ENCODE measurements at places on chromosomes 16 and 17.

DNA sequence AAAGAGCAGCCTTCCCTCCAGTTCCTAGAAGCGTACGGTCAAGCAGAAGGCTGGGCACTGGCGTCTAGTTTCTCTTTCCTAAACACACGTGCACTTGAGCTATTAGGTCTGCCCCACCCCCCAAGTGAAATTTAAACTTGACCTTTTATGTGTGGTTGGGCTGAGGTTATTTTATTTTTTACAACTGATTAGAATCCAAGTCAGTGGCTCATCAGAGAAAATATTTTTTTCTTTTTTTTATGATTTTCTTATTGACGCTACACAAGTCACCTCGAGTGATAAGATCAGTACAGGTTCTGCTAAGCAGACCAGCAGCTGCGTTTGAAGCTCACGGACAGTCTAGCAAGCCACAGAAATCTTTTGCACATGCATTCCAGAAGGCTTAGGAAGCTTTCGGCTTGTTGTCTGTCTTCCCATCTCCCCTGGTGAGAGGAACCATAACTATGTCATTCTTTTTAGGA lies 95.1 kb downstream of the ZFHX3 start:
- DNase-seq = no peak

GRCh38 chr17:65204001-65204400 lies 66.8 kb downstream of the RGS9 start:
- DNase-seq = no peak

GRCh38 chr16:75074920-75075687 lies 41.5 kb downstream of the LDHD start:
- no peak for DNase-seq

- DNase-seq = no peak
Measured at GRCh38 chr17:77128896-77129567, 11.7 kb upstream of the SEC14L1 start.

GRCh38 chr16:4285167-4285566 lies 12.3 kb upstream of the TFAP4 start:
- DNase-seq = no peak

DNA sequence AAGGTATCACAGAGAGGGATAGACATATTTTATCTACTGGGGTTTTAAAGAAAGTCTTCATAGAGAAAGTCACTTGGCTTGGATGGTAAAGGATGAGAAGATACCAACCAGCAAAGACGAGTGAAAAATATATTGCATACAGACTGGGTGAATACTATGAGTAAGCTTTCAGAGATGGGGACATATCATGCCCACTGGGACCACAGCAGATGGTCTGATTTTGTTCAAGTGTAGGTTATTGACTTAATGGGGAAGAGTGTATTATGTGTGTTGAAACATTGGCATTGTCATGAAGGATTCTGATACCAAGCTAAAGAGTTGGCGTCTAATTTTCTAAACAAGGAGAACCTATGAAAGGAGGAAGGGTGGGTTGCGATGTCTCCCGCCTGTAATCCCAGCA lies 13.8 kb upstream of the MMD start:
- DNase-seq = no peak

- no peak for DNase-seq
Measured at GRCh38 chr16:7590934-7591333, 258.3 kb downstream of the RBFOX1 start.

DNA sequence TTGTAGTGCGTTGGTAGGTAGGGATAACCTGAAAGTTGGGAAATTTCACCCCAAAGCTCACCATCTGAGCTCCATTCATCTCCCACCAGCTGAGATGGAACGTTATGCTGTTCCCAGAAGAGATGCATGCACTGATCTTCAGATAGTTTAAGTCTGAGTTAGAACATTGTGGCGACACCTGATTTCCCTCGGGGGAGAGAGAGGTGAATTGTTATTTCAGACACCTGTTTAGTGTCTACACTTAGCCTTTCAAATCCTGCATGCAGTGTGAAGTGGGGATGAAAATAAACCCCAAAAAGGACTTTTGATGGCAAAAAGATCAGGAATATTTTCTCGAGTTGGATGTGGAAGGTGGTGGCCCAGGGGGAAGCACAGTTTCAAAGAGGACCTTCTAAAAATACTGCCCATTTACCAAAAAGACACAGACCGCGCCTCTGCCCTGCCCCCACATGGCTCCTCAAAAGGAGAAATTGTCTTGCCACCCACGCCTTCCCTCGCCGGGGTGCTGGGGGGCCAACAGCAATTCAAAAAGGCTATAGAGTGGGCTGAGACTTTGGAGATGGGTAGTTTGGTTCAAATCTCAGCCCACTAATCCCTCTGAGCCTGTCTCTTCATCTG lies 11.4 kb downstream of the CIITA start:
- no peak for DNase-seq

DNA sequence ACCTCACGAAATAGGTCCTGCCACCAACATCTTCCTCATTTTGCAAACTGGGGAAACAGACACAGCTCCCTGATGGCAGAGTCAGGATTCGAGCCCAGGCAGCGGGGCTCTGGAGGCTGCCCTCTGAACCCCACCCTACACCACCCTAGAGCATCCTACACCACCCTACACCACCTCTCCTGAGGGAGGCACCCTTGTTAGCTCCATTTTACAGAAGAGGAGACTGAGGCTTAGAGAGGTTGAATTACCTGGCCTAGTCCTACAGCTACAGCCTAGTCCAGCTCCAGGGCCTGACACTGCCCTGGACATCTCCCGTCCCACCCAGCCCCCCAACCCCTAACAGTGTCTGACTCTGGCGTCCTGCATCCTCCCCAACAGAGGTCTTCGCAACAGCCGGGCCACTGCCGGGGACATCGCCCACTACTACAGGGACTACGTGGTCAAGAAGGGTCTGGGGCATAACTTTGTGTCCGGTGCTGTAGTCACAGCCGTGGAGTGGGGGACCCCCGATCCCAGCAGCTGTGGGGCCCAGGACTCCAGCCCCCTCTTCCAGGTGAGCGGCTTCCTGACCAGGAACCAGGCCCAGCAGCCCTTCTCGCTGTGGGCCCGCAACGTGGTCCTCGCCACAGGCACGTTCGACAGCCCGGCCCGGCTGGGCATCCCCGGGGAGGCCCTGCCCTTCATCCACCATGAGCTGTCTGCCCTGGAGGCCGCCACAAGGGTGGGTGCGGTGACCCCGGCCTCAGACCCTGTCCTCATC lies 3.2 kb upstream of the NECAB2 start:
- no peak for DNase-seq

DNA sequence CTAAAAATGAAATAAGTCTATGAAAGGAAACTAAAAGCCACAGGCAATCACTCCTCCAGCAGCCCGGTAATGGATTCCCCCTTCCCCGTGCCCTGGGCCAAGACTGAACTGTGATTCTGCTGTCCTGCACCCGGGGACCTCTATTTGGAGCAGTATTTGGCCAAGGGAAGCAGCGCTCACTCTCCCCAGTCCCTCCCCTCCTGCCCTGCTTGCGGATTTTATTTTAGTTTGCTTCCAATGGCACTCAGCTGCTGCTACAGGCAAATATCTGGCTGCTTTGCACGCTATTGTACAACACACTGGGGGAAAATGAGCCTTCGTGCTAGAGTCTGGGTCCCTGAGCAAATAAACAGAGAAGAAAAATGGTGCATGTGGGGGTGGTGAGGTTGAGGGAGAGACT lies 975.7 kb upstream of the RBFOX1 start:
- no peak for DNase-seq

GRCh38 chr17:56809820-56810179 lies 23.9 kb downstream of the C17orf67 start:
- no peak for DNase-seq

GRCh38 chr16:80176114-80176513 lies 364.7 kb upstream of the DYNLRB2 start:
- no peak for DNase-seq

DNA sequence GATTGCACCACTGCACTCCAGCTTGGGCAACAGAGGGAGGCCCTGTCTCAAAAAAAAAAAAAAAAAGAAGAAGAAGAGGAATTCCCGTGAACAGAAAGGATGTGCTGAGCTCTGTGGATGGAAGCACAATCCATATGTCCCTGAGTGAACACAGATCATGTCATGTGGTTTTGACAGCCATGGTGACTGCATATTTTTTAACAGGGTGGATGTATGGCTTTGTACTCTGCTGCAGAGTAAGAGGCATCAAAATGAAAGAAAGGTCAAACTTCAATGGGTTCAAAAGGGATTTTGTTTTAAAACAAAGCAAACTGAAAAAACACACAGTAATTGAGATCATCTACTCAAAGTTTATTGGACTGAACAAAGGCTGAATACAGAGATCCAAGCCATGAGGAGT lies 31.5 kb downstream of the MXRA7 start:
- no peak for DNase-seq

- DNase-seq = no peak
Measured at GRCh38 chr16:27289669-27290068, 21.1 kb upstream of the NSMCE1 start.

GRCh38 chr16:75206749-75207451 lies at the start of gene CTRB2:
TSS of gene CTRB2 (minus strand) at chr16:75207161. CDS start at chr16:75207141, 20 bp downstream.
- no peak for DNase-seq

GRCh38 chr17:68531252-68531651 lies 19.0 kb downstream of the PRKAR1A start:
- DNase-seq = no peak

DNA sequence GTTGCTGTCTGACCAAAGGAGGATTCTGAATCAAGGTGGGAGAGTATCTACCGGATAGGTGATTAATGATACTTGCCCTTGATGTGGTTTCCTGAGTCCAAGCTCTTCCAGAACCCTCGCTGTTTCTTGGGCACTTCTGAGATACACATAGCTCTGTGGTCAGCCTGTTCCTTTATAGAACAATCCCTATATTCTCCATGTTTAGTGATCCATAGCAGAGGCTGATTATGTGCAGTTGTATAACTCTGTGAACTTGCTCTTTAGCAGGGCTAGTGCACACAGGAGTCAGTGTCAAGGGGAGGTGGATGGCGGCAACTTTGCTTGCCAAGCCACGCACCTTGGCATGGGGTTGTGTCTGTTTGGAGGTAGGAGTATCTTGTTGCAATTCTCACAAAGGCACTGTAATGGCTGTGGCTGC lies 36.1 kb downstream of the ARL4D start:
- no peak for DNase-seq

GRCh38 chr16:67783353-67783725 lies 23.0 kb downstream of the RANBP10 start:
- DNase-seq = no peak

GRCh38 chr16:25012525-25012991 lies 2.6 kb downstream of the ARHGAP17 start:
- no peak for DNase-seq

All from DMS 273 treated with DMSO at 0.1 percent for 48 hours (cell line).